HS-5 (cell line): ENCODE measurements at places on chromosomes 2 and 18.

DNA sequence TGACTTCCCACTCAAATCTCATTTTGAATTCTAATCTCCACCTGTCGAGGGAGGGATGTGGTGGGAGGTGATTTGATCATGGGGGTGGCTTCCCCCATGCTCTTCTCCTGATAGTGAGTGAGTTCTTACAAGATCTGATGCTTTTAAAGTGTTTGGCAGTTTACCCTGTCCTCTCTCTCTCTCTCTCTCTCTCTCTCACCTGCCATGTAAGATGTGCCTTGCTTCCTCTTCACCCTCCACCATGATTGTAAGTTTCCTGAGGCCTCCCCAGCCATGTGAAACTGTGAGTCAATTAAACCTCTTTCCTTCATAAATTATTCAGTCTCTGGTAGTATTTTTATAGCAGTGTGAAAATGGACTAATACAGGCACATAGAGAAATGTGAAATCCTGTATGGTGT lies 7.0 kb upstream of the LDAH start:
- DNase-seq, result no peak

- DNase-seq, result no peak
These were observed 40.4 kb downstream of the C1QL2 start for GRCh38 chr2:119117891-119118882.

DNA sequence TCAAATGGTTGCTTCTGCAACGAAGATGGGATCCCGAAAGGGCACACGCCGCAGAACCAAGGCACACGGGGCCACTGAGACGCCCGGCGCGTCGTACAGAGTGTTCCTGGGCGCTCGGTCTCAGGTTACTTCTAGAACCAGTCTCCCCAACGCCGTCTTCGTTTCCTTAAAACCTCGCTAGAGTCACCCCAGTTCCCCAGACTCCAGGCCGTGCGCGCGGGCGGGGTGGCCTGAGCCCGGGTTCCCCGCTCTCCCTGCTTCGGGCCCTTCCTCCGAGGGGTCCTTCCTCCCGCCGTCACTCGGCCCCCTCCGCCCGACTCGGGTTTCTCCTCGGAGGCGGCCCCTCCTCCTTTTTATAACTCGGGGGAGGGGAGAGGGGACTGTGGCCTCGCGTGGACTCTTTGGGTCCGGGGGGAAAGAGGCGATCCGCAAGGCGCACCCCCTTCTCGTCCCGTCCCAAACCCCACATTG lies 774 bp upstream of the FZD7 start:
- no peak for DNase-seq

GRCh38 chr2:13114391-13114790 lies 397.7 kb downstream of the TRIB2 start:
- DNase-seq, result no peak

GRCh38 chr2:177291701-177292100 lies 27.2 kb upstream of the NFE2L2 start:
- DNase-seq, result no peak

- no peak for DNase-seq
These were observed 34.8 kb upstream of the NFATC1 start for GRCh38 chr18:79360933-79361332.

- DNase-seq, result no peak
These were observed 550.2 kb upstream of the LINC00305 start for GRCh38 chr18:64699081-64699480.

- no peak for DNase-seq
These were observed 152.0 kb upstream of the RAB6C start for GRCh38 chr2:129827311-129828090.

DNA sequence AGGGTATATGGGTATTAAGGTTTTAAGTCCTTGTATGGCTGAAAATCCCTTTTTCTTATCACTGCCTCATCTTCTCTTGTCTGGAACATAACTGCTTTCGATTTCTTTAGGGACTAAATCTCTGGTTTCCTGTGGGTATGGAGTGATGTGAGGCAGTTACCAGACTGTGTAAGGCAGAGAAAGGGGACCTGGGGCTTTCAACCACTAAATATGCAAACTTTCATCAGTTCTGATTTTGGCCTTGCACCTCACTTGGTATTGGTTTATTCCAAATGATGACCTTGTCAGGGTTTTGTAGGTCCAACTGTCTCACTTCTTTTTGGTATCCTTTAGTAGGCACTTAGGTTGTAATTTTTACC lies 9.3 kb downstream of the MAP4K4 start:
- no peak for DNase-seq

DNA sequence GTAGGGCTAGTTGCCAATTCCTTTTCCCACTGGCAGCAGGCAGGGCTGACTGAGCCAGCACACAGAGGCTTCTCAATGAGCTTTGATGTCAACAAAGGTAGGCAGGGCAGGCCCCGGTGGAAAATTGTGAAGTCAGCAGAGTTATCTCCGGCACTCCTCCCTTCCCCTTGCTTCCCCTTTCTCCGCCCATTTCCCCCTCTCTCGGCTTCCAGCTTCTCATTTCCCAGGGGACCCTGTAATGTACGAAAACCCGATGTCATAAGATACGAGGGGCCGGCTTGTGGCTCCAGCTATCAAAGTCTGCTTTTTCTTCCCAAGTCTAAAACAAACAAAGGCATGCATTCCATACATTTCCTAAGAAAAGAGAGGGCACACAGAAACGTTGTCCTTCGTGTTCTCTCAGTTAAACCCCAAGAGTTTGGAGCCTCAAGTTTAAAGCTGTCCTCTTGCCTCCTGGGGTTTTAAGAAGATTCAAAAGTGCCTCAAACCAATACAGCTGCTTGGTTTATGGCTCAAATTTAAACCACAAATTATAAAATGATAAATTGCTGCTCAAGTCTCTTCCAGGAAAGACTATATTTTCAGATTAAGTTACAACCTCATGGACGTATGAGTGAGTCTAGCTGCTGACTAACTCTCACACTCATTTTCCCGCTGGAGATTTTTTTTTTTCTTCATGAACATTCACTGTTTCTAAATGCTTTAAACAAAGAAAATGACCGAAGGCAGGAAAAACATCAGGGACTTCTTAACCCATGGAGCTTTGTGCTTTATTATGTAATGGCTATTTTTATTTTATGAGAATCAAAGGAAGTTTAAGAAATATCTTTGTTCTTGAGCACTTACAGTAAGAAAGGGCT lies 27.2 kb upstream of the EML4 start:
- peak; percentile 55 for DNase-seq

DNA sequence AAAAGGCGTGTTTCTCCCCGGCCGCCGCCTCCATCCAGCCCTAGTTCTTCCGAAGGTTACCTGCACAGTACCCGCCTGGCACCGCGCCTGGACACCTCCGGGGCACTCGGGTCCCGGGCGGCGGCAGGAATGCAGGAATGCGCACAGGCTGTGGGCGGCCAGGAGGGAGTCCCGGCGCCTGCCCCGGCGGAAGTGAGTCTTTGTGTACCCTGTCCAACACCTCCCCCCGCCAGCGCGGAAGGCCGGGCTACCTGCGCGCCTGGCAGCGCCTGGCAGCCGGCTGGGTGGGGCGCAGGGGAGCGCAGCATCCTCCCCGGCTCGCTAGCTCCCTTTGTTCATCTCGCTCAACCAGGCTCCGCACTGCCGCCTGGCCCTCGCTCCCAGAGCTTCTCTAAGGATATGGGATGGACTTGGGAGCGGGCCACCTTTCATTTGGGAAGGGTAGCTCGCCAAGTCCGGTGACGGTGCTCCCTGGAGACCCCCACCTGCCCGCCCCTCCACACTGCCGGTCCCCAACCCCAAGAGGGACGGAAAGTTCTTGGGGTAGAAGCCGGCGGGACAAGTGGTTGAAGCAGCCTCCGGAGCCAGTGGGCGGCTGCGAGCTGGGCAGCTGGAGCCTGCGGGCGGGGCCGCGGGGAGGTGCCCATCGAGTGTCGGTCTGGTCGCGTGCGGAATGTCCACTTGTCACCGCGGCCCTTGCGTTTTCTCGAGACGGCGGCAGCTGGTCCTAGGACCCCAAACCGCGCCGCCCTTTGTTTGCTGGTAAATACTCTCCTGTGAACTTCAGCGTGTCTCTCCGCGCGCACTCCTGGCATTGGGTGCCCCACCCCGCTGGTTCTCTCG lies 1.2 kb upstream of the ST6GAL2 start:
- no peak for DNase-seq

DNA sequence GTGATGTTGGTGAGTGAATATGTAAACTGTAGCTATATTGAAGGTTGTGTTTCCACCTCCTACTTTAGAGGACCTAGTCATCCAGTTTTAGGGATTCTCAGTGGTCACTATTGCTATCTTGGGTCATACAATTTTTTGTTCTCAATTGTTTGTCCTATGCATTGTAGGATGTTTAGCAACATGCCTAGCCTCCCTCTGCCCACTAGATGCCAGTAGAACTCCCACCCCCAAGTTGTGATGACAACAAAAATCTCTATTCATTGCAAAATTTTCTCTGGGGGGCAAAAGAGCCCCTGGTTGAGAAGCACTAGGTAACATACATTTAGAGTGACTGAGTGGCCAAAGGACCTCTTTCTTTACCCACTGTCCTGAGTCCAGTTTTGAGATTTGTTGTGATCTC lies 87.3 kb downstream of the LRRTM4 start:
- no peak for DNase-seq

GRCh38 chr2:133504566-133505505 lies 63.4 kb downstream of the NCKAP5 start:
- no peak for DNase-seq

GRCh38 chr2:186535861-186536260 lies 49.8 kb downstream of the ZC3H15 start:
- no peak for DNase-seq

GRCh38 chr2:226800941-226801784 lies 1.5 kb upstream of the IRS1 start:
- DNase-seq, result no peak

DNA sequence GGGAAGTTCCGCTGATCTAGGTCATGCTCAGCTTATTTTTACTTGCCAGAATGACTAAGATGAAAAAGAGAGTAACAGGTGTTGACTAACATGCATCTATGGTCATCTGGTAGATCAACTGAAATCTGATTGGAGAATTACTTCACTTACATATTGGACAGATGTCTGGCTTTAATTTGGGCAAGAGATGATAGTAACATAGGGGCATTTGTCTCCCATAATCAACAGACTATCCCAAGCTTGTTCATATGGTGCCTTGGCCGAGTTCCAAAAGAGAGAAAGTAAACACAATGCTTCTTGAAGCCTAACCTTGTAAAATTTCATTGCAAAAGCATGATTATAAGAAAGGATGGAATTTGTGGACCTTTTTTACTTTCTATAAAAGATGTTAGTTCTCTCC lies 503.7 kb downstream of the ADCYAP1 start:
- no peak for DNase-seq

- no peak for DNase-seq
These were observed 95.2 kb downstream of the MTX2 start for GRCh38 chr2:176364273-176364977.

- no peak for DNase-seq
These were observed 38.3 kb downstream of the FBXO48 start for GRCh38 chr2:68428746-68429145.

DNA sequence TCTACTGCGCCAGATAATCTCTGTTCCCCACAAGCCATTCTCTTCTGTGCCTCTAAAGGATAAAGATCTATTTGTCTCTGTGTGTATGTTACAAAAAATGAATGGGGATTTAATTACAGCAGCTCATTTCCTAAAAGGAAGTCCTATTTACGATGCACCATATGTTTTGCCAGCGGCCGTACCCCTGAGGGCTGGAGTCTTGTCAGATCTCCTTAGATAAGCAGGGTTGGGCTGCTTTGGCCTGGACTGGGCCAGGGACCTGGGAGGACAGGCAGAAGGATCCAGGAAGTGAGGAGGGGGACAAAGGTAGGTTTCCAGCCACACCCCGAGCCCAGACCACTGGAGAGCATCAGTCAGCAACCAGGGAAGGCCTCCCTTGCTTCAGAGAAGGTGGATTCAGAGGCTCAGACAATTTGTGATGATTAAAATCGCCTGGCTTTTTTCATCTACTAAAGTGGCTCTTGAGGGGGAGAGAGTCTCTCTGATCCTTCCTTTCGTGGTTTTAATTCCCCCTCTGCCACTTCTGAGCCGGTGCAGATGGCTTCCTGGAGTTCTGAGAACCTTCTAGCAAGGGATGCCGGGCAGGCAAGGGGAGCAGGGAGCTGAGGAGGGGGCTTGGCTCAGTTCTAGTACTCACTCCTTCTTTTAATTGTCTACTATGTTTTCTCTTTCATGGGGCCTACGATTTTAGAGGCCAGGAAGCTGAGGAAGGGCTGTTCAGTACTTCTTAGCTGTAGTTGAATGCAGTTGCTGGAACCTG lies 42.1 kb downstream of the MYCN start:
- DNase-seq, result no peak

DNA sequence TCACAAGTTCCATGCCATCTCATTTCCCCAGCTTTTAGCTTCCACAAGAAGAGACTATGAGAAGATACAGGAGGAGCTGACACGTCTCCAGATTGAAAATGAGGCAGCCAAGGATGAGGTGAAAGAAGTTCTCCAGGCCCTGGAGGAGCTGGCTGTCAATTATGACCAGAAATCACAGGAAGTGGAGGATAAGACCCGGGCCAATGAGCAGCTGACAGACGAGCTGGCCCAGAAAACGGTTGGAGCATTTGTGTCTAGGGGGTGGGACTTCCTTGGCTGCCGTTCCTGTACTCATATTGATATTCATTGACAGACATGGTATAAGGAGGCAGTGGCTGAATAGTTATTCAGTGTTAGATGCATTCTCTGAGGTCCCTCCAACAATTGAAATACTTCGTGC lies 57.2 kb upstream of the LYPD6B start:
- no peak for DNase-seq

DNA sequence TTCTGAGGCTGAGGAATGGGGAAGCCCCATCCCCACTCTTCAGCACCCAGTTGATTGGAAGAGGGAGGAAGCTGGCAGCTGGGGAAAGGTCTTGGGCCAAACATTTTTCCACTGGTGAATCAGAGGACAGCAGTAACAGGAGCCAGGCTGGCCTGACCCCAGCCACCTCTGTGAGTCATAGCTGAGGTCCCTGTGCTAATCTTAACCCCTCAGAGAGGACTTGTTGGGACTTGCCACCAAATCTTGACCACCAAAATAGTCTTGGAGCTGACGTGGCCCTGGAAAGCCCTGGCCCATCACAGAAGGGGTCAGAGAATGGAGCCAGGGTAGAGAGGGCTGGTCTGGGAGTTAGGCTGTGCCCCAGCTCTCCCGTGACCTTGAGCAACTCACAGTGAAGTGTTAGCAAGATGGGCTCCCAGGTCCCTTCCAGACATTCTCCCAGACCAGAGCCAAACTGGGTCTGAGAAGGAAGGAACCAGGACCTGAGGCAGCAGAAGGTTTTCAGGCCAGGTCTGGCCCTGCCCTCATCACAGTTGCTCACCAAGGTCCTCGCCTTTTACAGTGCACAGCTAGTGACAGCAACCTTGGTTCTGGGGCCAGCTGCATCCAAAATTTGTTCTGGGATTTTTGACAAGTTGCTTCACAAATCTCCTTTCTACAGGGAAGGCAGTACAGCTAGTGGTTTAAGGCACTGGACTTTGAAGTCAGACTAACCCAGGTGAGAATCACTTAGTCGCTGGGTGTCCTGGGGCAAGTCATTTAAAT lies 266.6 kb downstream of the CYP26B1 start:
- DNase-seq, result no peak

DNA sequence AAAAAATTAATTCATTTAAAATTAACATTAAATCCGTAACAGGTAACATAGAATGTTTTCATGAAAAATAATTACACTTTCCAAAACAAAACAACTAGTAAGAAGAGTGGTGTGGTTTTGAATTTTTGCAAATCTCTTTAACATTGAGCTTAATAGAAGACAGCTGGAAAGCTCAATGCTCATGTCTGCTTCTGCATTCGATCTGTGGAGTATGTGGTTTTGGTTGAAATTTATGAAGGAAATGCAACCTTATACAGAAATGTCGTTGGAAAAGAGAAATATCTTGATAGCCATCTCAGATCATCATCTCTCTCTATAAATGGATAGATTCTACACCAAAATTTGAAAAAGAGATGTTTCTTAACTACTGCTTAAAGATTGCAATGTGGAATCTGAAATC lies 17.3 kb upstream of the FHL2 start:
- no peak for DNase-seq
